ENCODE measurements at places on chromosomes 12 and 14.

- DNase-seq: no peak
Measured at GRCh38 chr14:54294802-54295201, 102.0 kb upstream of the CDKN3 start.

GRCh38 chr12:78719721-78720120, 144.9 kb upstream of the SYT1 start:
- DNase-seq: no peak

DNA sequence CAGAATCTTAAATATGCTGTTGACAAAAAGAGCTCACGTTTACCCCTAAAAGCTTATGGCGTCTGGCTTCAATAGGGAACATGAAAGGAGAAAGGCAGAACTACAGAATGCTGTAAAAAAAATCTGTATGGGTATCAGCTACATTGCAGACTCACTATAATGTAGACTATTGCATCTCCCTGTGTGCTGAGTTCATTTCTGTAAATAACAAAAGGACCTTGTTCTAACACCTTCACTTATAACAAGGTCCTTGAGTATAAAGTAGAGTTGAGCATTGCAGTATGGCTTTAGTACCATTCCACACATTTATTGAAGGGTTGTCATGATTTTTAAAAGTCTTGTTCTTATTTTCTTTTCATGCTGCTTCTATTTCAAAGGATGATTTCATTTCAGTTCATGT, 165.3 kb downstream of the NPAS3 start:
- DNase-seq: no peak

GRCh38 chr12:119176267-119177055, 2.3 kb upstream of the HSPB8 start:
- peak; percentile 89 for DNase-seq

DNA sequence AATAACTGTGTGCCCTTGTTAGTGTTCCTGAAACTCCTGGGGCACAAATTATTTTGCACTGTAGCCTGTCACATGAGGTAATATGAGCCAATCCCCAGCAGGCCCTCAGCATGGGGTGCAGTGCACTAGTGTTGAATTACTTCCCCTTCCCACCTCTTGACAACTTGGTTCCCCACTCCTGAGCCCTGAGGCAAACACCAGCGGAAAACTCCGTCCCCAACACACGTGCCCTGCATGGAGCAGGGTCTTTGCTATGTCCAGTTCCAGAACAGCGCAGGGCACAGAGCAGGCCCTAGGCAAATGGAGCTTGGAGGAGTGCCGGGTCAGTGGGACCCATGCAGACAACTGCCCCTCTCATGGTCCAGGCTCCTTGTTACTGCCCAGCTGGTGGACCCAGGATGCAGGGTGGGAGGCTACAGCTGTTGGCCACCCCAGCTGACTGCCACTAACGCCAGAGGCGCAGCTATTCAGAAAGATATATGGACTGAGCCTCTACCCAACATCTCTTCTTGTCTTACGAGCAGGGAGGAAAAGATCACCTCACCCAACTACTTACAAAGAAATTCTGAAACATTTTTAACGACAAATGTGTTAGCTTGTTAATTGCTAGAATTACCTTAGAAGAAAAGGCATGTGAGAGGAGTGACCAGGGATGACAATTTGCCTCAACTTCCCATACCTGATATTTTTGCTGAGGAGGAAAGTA, 71.6 kb downstream of the NT5DC3 start:
- no peak for DNase-seq

GRCh38 chr14:54777395-54777794, 125.2 kb downstream of the GCH1 start:
- DNase-seq: no peak

Data from fibroblast of skin of right quadriceps (primary cell).